ENCODE measurements at places on chromosomes 13 and 19.

DNA sequence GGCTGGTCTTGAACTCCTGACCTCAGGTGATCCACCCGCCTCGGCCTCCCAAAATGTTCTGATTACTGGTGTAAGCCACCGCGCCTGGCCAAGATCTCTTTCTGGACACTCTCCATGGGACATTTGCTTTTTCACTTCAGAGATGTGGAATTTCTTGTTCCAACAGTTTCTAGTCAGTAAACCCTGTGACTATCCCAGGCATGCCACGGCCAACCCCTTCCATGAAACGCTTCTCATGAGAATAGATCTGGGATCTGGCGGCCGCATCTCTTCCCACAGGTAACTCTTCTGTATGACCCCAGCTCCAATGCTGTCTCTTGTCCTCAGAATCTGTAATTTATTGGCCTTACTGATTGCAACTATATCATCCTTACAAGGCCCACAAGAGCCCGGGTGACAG lies 16.2 kb downstream of the PLPP2 start:
- no peak for DNase-seq

GRCh38 chr13:94947965-94948371 lies 235.6 kb upstream of the SOX21 start:
- no peak for DNase-seq

DNA sequence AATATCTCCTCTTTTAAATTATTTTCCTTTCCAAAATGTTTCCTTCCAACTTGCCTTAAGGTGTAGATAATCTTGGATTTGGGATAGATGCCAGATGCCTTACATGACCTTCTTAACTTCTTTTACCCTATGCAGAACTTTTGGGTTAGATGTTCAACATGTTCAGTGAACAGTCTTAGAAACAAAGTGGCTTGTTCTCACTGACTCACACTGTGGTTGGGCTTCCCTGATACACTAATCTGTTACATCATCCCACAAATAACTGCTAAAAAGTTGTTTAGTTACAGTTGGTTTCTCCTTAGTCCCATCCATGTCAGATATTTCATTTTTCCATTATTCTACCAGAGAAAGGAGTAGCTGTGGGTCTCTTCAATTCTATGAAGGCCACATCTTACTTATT lies 2638.2 kb downstream of the PCDH9 start:
- no peak for DNase-seq

DNA sequence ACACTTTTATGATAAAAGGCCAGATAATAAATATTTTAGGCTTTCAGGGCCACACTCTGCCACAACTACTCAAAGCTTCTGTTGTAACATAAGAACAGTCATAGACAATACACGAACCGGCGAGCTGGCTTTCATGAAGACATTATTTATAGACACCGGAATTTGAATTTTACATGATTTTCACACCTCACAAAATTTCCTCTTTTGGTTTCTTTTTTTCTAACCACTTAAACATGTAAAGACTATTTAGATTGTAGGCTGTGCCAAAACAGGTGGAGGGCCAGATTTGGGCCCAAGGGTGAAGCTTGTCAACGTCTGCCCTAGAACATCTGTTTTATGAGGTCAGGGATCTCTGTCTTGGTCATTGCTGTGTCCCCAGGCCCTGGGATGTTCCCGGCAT lies 29.7 kb upstream of the FXYD3 start:
- no peak for DNase-seq

DNA sequence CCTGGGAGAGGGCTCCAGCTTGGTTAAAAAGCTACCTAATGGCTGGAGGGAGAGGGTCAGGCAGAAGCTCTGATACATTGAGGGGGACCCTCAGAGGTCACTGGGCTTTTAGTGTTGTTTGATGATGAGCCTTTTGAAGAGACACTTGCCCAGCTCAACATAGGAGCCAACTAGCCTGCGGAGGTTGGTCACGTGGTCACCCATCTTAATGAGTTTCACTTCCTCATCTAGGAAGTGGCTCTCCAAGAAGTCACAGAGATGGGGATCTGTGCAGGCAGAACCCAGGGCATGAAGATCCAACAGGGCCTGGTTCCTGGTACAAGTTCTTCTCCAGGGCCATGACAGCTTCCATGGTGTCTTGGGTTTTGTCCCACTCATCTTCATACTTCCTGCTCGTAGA lies 33.4 kb downstream of the IPO5 start:
- DNase-seq = no peak

DNA sequence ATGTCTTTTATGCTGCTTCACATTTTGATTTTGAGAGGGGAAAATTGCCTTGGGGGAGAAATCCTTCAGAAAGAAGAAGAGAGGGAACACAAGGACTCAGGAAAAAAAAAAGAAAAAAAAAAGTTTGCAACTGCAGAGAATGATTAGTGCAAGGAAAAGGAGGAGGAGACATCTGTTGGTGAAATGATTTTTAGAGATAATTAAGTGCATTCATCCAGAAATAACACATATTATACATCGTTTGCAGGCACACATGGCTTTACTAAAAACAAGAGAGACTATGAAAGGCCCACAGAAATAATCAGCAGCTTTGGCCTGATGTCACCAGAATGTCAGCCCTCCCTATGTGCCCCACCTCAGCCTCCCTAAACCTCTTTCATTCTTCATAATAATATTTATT lies 1058.2 kb downstream of the PCDH9 start:
- peak; percentile 42 for DNase-seq

GRCh38 chr13:88246239-88246638 lies 575.1 kb downstream of the SLITRK5 start:
- DNase-seq = peak; percentile 29

- no peak for DNase-seq
Observed at GRCh38 chr13:110351636-110352420, 44.7 kb downstream of the COL4A2 start.

DNA sequence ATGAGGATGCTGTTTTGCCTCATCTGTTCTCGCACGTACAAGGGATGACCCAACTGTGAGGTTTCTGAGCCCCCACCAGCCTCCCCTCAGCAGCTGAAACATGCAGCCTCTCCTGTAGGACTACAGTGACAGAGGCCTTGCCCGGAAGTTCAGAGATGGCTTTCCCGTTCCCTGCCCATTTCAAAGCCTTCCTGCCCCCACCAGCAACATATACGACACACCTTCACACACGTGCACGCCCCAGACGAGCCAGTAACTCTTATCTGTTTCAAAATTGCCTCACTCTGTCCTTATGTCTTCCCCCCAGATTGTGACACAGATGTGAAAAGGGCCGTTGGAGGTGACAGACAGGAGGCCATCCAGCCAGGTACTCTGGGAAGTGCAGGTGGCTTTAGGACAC lies 95.8 kb downstream of the RAB20 start:
- no peak for DNase-seq

DNA sequence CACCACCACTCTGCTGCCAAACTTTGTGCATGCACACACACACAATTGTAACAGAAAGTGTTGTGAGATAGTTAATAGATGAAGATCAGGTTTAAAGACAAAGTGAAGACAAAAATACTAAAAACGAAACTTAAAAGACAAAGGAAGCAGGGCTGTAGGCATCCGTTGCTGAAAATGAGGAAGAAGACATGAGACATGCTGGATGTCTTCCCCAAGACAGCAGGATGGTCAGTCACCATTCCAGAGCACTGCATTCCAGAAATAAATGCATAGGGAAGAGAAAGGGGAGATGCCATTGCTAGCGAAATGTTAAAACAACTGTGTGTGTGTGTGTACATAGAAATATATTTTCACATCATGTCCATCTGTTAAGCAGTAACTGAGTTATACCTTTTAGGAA lies 520.1 kb downstream of the SUCLA2 start:
- DNase-seq = no peak

GRCh38 chr13:85009447-85009846 lies 789.8 kb downstream of the SLITRK6 start:
- no peak for DNase-seq

DNA sequence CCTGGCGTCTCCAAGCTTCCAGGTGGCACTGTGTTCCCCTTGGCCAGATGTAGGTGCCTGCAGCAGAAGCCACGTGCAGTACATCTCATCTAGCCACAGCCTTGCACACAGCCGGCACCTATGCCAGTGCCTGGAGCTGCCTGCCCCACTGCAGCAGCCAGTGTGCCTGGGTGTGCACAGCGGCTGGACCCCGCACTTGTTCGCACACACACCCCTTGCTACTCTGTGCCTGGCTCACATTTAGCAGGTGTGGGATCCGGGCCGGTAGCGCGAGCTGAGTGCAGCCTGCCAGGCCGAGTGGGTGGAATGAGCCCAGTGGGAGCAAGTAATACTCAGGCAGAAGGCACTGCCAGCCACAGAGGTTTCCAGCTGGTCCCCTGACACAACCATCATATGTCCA lies 26.9 kb upstream of the RBM26 start:
- DNase-seq = no peak

- no peak for DNase-seq
Observed at GRCh38 chr19:35619290-35619923, 6.9 kb downstream of the HAUS5 start.

GRCh38 chr19:1782521-1782920 lies 29.2 kb downstream of the ONECUT3 start:
- no peak for DNase-seq

DNA sequence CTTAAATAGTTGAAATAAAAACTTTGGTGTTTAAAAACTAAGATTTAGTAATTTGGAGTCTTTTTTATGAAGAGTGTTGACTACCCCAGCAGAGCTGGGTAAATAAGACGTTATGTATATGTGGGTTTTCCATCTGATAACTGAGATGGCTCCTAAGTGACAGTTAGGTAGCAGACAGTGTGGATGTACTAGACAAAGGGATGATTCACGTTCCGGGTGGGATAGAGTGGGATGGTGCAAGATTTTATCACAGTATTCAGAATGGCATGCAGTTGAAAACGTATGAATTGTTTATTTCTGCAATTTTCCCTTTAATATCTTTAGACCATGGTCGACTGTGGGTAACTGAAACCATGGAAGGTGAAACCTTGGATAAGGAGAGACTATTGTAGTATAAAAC lies 50.4 kb downstream of the NAA16 start:
- no peak for DNase-seq

GRCh38 chr19:17565611-17566010 lies 10.2 kb downstream of the COLGALT1 start:
- DNase-seq = no peak

GRCh38 chr13:114106526-114106925 lies 25.9 kb downstream of the RASA3 start:
- no peak for DNase-seq

- DNase-seq = no peak
Observed at GRCh38 chr13:95050800-95051615, 250.2 kb downstream of the ABCC4 start.

GRCh38 chr13:96994017-96994857 lies at the start of gene OXGR1:
Gene OXGR1, minus strand, starts transcription at chr13:96994476. Its CDS starts 6,717 bp downstream, at chr13:96987759.
- DNase-seq = no peak

DNA sequence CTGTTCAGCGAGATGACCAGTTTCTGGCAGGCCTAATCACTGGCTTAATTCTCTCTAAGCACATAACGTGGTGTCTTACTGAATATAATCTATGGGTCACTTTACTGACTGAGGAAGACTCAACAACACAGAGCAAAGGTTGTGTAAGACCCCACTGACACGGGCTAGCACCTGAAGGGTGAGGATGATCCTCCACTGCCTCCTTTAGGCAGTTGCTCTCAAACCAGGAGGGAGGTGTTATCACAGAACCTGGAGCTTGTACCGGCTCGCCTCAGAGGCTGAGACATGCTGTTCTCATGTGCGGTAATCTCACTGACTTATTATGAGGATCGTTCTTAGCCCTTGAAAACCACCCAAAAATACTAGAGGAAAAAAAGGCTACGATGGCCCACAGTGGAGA lies 28.3 kb downstream of the RCBTB2 start:
- DNase-seq = no peak

- DNase-seq = no peak
Observed at GRCh38 chr19:49398931-49399330, 10.9 kb downstream of the KASH5 start.

DNA sequence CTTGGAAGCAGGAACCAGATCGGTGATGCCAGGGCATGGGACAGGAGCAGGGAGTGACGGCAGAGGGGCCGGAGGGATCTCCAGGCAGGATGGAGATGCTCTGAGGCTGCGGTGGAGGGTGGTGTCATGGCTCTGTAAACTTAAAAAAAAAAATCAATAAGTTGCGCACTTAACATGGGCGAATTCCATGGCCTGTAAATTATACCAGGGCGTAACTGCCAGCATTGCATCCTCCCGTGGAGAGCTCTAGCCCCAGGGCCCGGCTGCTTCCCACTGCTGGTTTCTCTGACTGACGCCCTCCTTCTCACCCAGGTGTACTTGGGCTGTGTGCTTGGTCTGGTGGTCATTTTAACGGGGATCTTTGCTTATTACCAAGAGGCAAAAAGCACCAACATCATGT lies 8.7 kb downstream of the ATP12A start:
- no peak for DNase-seq

DNA sequence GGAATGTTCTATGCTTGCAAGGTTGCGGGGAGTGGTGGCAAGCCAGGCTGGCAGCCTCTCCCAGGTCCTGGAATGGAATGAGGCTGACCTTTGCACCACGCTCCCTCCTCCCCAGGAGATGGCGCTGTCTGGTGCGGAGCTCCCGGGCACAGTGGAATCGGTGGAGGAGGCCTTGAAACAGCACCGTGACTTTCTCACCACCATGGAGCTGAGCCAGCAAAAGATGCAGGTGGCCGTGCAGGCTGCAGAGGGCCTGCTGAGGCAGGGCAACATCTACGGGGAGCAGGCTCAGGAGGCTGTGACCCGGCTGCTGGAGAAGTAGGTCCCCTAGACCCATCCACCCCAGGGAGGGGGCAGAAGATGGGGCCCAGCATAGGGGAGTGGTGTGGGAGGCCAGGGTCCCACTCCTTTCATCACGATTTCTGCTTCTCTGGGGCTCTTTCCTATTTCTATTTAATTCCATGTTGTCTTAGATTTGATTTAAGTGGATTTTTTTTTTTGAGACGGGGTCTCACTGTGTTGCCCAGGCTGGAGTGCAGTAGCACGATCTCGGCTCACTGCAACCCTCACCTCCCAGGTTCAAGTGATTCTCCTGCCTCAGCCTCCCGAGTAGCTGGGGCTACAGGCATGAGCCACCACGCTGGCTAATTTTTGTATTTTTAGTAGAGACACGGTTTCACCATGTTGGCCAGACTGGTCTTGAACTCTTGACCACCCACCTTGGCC lies 53.2 kb upstream of the SHKBP1 start:
- DNase-seq = no peak

GRCh38 chr13:22915442-22916082 lies 265.2 kb upstream of the SGCG start:
- no peak for DNase-seq

DNA sequence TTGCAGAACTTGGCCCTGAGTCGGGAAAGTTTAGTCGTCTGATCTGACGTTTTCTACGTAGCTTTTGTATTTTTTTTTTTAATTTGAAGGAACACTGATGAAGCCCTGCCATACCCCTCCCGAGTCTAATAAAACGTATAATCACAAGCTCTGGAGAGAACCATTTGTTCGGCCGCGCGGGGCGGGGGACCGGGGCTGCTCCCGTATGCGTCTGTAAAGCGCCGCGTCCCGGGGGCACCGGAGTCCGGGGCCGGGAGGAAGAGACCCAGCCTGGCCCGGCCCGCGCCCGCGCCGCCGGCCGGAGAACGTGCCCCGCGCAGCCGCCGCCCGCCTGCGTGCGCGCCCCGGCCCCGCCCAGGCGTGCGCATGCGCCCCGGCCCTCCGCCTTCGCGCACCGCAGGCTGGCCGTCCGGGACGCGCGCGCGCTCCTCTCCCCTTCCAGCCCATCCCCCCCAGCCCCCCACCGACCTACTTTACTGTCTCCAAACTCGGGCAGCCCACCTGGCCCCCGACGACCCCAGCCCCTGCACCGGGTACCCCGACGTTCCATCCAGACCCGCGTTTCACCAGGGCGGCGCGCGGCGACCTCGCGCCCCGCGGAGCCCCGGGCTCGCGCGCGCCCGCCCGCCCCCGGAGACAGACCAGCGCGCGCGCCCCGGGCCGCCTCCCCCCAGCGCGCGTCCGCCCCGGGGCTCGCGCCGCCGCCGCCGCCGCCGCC lies 785 bp upstream of the USF2 start:
- no peak for DNase-seq

- no peak for DNase-seq
Observed at GRCh38 chr13:107860284-107860683, 355.1 kb downstream of the LIG4 start.

Data from NCI-H1417 treated with DMSO at 0.1 percent for 48 hours (cell line).